ENCODE measurements at places on chromosomes 3 and 15. TPM values are rescaled to one million over a fixed set of nuclear protein-coding genes. Genes with fewer than 3 reads are reported as not detected.

The LRRC57 gene
- 21.1 TPM for total RNA-seq

The INKA1 gene
- total RNA-seq = 1.1 TPM

The JMJD7 gene
- total RNA-seq = 20.1 TPM

The ASB14 gene
- total RNA-seq = not detected

The CLASP2 gene
- 65.3 TPM for total RNA-seq

The DIPK2A gene
- 18.3 TPM for total RNA-seq

The SCN10A gene
- not detected for total RNA-seq

The COL8A1 gene
- total RNA-seq = 0.09 TPM

The LMCD1 gene
- 0.52 TPM for total RNA-seq

The TM2D3 gene
- total RNA-seq = 56.2 TPM

The SLC22A14 gene
- not detected for total RNA-seq

The TLR9 gene
- 0.17 TPM for total RNA-seq

The CTXN2 gene
- total RNA-seq = 0.07 TPM

The TAGLN3 gene
- total RNA-seq = 0.33 TPM

The FBXW12 gene
- total RNA-seq = 0.14 TPM

The KY gene
- not detected for total RNA-seq

The SKOR1 gene
- 0.09 TPM for total RNA-seq

The MAP6D1 gene
- 2.1 TPM for total RNA-seq

The AMIGO3 gene
- 0.21 TPM for total RNA-seq

The GREM1 gene
- total RNA-seq = not detected

The CPNE4 gene
- not detected for total RNA-seq

The MKRN3 gene
- total RNA-seq = 1.5 TPM

The ADPRH gene
- 4.2 TPM for total RNA-seq

The SI gene
- not detected for total RNA-seq

The CKMT1A gene
- total RNA-seq = 0.66 TPM

The CDC25A gene
- total RNA-seq = 60.2 TPM

The RTP1 gene
- not detected for total RNA-seq

The SERPINI2 gene
- total RNA-seq = not detected

The CCDC80 gene
- not detected for total RNA-seq

The UROC1 gene
- not detected for total RNA-seq

Data from activated CD4-positive, alpha-beta T cell treated with anti-CD3 and anti-CD28 coated beads, Interleukin-2, amount 10 ng/mL, durations not matched to agents 24 days and 14 days (primary cell).